ENCODE measurements at places on chromosomes 3 and 15.

GRCh38 chr3:171874251-171874681, 31.1 kb downstream of the TMEM212 start:
- peak; percentile 58 for DNase-seq

DNA sequence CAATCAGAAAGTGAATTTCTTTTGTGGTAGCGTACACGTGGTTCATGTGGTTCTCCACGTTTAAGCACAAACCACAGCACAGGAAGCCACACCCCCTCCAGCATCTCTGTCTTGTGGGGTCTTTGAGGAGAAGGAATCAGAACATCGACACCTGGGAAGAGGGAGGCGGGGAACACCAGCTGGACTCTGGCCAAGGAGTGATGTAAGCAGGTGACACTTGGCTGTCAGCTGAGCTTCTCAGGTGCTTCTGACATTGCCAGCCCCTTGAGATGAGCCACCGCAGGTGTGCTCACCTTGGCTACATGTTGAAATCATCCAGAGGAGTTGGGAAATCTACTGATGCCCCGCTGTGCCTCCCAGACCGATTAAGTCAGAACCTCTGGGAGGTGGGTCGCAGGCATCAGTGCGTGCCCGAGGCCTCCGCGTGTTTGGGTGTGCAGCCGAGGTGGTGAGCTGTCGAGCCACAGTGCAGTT, 85.0 kb downstream of the FAM81A start:
- no peak for DNase-seq

- peak; percentile 94 for DNase-seq
These were observed 36.5 kb upstream of the SPTBN5 start for GRCh38 chr15:41930221-41930866.

DNA sequence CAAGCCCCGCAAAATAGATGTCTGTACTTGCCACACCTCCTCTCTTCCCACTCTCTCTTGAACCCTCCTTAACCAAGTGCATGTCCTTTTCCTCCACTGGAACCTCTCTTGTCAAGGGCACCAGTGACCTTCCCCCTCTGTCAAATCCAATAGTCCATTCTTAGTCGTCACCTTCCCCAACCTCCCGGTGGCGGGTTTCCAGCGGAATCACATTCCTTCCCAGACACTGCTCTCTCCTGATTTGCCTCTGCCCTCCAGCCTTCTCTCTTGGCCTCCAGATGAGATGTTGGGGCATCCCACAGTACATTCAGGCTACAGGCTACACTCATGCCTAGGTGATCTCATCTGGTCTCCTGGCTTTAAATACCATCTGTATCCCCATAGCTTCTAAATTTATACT, 31.1 kb downstream of the SCN5A start:
- no peak for DNase-seq

DNA sequence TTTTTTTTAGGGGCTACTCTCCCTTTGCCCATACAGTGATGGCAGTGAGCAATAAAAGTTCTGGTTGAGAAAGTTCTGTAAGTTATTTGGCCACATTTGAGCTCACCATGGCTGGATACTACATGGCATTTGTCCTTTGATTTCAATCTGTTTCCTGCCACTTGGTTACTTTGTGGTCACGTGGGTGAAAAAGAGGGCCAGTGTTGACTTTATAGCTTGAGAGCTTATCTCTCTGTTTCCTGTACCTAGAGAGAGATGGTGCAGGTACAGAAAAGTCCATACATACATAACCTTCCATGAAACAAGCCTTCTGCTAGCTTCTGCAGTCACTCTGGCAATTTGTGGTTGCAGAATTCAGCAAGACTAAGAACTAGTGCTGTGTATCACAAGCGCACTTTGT, 23.4 kb upstream of the MECOM start:
- DNase-seq: no peak

- DNase-seq: no peak
These were observed 208.3 kb upstream of the PLSCR5 start for GRCh38 chr3:146813496-146813895.

GRCh38 chr3:151297429-151297828, 19.1 kb upstream of the P2RY14 start:
- DNase-seq: no peak

DNA sequence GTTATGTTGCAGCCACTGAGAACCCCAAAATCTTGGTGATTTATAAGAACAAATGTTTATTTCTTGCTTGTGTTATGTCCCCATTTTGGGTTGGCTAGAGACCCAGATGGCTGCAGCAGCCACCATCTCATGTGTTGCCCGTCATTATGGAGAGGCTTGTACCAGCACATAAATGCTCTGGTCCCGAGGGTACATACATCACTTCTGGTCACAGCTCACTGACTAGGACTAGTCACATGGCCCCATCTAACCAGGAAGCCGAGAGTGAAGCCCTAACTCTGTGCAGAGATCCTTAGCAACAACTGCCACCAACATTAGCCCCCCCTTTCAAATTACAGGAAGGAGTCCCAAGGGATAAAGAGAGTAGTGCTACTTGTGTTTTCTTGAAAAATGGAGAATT, 25.5 kb upstream of the HACD2 start:
- DNase-seq: no peak

DNA sequence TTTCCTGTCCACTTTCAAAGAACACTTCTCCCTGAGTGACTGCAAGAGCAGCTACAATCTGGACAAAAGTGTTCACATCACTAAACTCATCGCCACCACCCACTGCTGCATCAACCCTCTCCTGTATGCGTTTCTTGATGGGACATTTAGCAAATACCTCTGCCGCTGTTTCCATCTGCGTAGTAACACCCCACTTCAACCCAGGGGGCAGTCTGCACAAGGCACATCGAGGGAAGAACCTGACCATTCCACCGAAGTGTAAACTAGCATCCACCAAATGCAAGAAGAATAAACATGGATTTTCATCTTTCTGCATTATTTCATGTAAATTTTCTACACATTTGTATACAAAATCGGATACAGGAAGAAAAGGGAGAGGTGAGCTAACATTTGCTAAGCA, 1.8 kb downstream of the CCRL2 start:
- DNase-seq: no peak

- DNase-seq: no peak
These were observed 90.1 kb downstream of the AAGAB start for GRCh38 chr15:67164401-67164791.

GRCh38 chr3:14796403-14797077, 22.2 kb upstream of the FGD5 start:
- no peak for DNase-seq

DNA sequence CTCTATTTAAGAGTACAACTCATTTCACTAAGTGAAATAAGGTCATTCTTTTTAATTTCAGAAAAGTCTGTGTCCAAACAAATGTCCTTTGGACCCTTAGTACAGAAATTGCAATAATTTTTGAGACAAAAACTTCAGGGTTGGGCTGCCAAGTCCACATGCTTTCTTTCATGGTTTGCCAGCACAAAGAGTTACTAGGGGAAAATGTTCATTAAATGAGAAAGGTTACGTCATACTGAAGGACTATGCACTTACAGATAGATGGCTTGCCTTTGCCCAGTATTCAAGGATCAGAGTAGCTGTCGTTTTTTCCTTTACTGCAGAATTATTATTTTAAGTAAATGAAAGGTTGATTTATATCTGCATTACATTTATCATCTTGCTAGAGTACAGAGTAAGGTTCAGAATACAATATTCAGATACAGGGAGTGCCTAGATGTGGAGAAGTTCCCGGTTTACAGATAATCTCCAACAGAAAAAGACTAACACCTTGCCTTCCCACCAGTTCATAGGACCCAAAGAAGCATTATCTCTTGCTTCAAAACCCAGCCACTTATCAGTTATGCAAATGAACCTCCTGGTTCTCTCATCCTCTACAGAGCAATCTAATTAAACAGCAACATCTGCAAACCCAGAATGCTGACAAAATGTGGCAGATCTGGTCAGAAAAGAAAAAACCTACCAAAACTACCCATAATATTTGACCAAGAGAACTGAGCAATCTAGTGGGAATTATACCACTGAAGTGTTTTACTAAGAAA, 179.3 kb downstream of the FRMD5 start:
- DNase-seq: no peak

DNA sequence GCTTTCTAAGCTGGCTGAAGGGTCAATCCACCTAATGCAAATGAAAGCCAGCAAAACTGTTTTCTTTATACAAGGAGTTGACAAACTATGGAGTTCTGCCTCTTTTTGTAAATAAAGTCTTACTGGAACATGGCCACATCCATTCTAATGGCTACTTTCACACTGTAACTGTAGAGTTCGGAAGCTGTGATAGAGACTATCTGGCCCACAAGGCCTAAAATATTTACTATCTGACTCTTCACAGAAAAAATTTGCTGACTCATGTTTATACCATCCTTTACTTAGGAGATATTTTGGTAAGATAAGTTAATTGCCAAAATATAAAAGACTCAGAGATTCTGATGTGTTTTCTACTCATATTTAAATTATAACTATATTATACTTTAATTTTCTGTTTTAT, 93.7 kb upstream of the GK5 start:
- no peak for DNase-seq

DNA sequence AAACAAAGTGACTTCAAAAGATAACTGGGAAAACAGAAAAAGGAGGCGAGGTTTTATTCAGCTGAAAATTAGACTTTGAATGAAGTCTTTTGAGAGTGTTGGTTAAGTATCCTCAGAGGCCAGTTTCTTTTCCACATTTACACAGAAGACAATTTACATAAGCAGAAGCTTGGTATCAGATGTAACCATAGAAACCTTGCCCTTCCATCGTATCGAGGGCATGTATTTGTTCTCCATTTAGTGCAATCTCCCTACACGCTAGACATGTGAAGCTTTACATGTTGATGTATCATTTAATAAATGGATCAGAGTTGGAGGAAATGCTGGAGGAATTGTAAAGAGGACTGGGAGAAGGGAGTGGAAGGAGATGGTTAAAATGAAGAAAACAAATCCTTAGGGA, 161.0 kb upstream of the CRBN start:
- no peak for DNase-seq

DNA sequence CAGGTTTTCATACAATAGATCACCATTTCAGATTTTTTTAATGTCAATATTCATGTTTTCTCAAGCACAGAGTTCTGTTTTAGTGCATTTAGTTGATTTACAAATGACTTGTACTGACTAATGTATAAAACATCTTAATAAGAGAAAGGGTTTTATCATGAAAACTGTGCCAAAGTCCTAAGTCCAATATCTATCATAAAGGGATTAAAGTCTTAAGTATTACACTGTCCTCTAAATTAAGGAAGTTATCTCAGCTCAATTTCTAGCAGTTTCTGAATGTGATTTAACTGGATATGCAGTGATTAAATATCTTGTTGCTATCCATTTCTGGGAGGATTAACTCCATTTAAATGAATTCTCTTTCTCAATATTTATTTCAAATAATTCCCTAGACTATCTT, 381.1 kb upstream of the CNTN4 start:
- DNase-seq: no peak

Measured in hepatic stellate cell (primary cell).